ENCODE measurements at places on chromosomes 3 and 15. TPM values are rescaled to one million over a fixed set of nuclear protein-coding genes. Genes with fewer than 3 reads are reported as not detected.

Gene LRRC3B
- 0.38 TPM for total RNA-seq

Gene PLA2G4D
- total RNA-seq, result not detected

Gene AGBL1
- total RNA-seq, result not detected

Gene ACTRT3
- 0.84 TPM for total RNA-seq

Gene SI
- total RNA-seq, result not detected

Gene MYO5C
- total RNA-seq, result 3.4 TPM

Gene LRRFIP2
- 146 TPM for total RNA-seq

Gene MFN1
- 64.5 TPM for total RNA-seq

Gene PODXL2
- total RNA-seq, result 1.4 TPM

Gene LMLN
- 9.8 TPM for total RNA-seq

Gene CDHR4
- not detected for total RNA-seq

Gene GOLGA8T
- total RNA-seq, result 0.65 TPM

Gene RLBP1
- total RNA-seq, result not detected

Gene KBTBD12
- 29.7 TPM for total RNA-seq

Gene TERC
- total RNA-seq, result 2.6 TPM

Gene ZNF660
- total RNA-seq, result 0.49 TPM

Gene MUC20
- total RNA-seq, result 4.6 TPM

Gene IRAK2
- 2.0 TPM for total RNA-seq

Gene TRIM42
- total RNA-seq, result not detected

Gene GOLGA6A
- not detected for total RNA-seq

Gene EXD1
- not detected for total RNA-seq

Gene NPAP1
- total RNA-seq, result not detected

Gene PLSCR5
- total RNA-seq, result not detected

Gene QTRT2
- total RNA-seq, result 4.3 TPM

Gene ROBO1
- total RNA-seq, result 10.8 TPM

Gene REC114
- total RNA-seq, result 0.60 TPM

Gene ZPLD1
- total RNA-seq, result not detected

Gene ISLR
- 13.8 TPM for total RNA-seq

Gene TGM4
- total RNA-seq, result not detected

Data from Right ventricle myocardium inferior (tissue), 1 donor.